ENCODE measurements at places on chromosomes 6 and 20. TPM values are rescaled to one million over a fixed set of nuclear protein-coding genes. Genes with fewer than 3 reads are reported as not detected.
A peak's percentile ranks its signal among the peaks of the same experiment; 100 is the strongest.

DNA sequence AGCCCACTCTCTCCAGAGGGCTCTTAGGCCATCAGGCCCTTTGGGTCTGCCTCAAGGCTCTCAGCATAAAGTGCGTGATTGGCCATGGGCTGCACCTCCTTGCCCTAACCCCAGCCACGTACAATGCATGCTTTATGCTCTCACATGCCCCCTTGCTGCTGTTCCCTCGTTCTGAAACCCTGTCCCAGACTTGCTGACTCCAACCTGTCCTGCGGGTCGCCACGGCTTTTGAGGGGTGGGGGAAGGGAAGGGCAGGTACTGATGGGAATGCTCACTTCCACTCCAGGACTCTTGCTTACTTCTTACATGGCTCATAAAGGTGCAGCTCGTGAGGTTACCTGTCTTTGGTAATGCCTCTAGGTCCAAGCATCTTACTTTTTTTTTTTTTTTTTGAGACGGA, 6.0 kb downstream of the ARMC12 start:
- DNase-seq = no peak

GRCh38 chr6:155980014-155980767, 524.6 kb upstream of the NOX3 start:
- DNase-seq = no peak

- DNase-seq = peak; percentile 49
Measured at GRCh38 chr6:131368198-131368911, 204.7 kb upstream of the ARG1 start.

DNA sequence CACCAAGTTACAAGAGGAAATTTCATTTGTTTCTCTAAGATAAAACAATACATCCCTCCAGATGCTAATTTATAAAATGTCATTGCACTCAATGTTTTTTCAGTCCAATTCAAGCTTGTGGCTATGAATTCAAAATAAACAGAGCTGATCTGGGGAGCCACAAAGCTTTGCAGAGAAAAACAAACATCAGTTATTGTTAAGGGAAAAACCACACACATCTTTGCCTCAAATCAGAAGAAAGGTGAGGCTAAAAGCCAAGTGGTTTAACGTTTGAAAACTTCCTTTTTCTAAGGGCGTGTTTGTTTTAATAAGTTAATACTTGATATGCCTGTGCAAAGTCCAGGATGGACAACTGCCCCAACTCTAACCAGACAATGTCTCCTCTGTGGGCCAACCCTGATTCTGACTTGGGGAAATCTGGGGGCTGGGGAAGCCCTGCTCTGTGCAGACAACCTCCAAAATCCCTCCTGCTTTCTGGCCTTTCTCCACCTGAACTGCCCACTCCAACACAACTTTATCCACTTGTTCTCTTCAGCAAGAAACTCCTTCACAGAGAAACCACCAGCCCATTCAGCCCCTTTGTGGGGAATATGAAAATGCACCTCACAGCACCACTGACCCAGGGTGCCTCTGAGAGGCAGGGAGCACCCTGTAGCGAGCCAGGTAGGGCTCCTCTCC, 44.6 kb upstream of the NT5E start:
- peak; percentile 86 for DNase-seq

DNA sequence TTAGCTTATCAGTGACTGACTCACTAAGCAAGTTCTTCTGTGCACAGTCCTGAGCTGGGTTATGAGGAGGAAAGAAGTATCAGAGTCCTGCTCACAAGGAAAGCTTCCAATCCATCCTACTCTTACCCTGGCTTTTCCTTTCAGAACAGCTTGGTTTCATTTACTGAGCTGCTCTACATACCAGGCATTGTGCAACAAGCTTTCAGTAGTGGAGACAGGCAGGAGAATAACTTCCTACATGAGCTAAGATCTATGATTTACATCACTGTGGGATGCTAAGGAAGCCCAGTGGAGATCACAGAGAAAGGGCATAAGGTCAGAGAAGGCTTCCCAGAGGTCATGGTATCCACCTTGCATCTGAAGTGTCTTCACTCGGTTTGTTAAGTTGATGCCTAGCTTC, 144.5 kb downstream of the MAP3K7 start:
- DNase-seq = no peak

JPH2 gene
- total RNA-seq = 16.4 TPM

CASS4 gene
- total RNA-seq = 0.15 TPM

- peak; percentile 85 for DNase-seq
Measured at GRCh38 chr20:3786665-3787323, at the start of gene CENPB. Gene CENPB (minus strand): TSS chr20:3786740. CDS start chr20:3786483, 257 bp downstream.

FLRT3 gene
- total RNA-seq = 0.27 TPM

DNA sequence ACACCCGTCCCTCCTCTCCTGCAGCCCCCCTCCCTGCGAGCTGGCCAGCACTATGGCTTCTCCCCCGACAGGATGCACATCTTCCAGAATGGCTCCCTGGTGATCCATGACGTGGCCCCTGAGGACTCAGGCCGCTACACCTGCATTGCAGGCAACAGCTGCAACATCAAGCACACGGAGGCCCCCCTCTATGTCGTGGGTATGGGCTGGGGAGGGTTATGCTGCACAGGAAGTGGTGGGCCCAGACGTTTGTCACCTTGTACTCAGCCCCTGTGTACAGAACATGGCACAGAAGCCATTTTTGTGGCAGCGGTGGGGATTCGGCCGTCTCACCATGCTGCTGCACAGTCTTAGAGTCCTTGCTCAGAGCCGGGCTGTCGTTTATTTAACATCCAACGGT, 29.0 kb upstream of the SRF start:
- DNase-seq = no peak

- peak; percentile 78 for DNase-seq
Measured at GRCh38 chr20:50475681-50476292, 34.4 kb upstream of the PTPN1 start.

DNA sequence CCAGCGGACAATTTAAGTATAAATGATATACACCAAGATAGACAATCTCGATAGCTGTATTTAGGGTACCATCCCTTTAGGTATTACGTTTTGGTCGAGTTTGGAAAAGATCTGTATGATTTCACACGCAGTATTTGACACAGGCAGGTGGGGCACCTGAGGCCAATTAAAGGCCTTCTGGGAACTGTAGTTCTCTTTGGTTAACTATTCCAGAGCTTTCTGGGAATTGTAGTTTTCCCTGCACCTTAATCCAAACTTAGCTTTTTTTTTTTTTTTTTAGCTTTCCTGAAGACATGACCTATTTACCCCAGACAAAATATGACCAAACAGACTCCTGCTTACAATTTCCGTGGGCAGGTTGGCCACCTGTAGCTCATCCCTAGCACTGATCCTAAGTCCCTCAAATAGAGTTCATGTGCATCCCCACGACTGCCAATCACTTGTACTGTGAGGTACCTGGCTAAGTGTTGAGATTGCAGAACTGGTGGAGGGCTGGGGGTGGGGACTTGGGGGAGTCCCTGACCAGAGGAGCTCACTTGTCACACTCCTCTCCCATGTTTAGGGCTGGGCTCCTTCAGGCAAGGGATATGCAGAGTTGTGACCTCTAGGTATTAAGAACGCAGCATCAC, 999 bp upstream of the EHMT2 start:
- DNase-seq = peak; percentile 78

METTL24 gene
- not detected for total RNA-seq

- DNase-seq = peak; percentile 86
Measured at GRCh38 chr20:10798811-10799210, 125.0 kb upstream of the JAG1 start.

DNA sequence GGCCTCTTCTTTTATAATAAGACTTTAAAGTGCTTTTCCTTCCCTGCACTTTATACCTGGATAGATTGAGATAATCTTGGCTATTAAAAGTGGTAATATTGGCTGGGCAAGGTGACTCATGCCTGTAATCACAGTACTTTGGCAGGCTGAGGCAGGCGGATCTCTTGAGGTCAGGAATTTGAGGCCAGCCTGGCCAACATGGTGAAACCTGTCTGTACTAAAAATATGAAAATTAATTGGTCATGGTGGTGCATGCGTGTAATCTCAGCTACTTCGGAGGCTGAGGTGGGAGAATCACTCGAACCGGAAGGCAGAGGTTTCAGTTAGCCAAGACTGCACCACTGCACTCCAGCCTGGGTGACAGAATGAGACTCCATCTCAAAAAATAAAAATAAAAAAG, 197.1 kb upstream of the RGS17 start:
- peak; percentile 20 for DNase-seq

CAPN11 gene
- not detected for total RNA-seq

DNA sequence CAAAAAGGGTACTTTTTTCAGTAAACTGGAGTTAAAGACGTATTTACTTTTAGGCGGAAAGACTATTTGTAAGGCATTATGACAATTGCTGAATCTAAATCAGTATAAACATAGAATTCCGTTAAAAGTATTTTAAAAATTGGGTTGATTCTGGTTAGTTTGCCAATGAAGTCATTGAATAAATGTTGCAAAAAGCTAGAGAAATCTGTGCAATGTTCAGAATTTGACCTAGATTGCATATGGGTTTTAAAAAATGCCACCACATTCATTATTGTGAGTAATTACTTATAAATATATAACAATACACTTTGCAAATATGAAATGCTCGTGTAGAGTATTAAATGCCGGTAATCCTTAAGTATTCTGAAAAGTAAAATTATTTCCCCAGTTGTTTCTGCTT, 116.5 kb upstream of the EEF1E1 start:
- no peak for DNase-seq

CFAP206 gene
- total RNA-seq = 2.4 TPM

DNA sequence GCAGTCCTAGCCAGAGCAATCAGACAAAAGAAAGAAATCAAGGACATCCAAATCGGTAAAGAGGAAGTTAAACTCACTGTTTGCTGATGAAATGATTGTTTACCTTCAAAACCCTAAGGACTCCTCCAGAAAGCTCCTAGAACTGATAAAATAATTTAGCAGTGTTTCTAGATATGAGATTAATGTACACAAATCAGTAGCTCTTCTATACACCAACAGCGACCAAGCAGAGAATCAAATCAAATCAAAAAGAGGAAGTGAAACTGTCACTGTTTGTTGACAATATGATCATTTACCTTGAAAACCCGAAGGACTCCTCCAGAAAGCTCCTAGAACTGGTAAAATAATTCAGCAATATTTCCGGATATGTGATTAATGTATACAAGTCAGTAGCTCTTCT, 21.7 kb downstream of the SERPINB9 start:
- DNase-seq = no peak

DNA sequence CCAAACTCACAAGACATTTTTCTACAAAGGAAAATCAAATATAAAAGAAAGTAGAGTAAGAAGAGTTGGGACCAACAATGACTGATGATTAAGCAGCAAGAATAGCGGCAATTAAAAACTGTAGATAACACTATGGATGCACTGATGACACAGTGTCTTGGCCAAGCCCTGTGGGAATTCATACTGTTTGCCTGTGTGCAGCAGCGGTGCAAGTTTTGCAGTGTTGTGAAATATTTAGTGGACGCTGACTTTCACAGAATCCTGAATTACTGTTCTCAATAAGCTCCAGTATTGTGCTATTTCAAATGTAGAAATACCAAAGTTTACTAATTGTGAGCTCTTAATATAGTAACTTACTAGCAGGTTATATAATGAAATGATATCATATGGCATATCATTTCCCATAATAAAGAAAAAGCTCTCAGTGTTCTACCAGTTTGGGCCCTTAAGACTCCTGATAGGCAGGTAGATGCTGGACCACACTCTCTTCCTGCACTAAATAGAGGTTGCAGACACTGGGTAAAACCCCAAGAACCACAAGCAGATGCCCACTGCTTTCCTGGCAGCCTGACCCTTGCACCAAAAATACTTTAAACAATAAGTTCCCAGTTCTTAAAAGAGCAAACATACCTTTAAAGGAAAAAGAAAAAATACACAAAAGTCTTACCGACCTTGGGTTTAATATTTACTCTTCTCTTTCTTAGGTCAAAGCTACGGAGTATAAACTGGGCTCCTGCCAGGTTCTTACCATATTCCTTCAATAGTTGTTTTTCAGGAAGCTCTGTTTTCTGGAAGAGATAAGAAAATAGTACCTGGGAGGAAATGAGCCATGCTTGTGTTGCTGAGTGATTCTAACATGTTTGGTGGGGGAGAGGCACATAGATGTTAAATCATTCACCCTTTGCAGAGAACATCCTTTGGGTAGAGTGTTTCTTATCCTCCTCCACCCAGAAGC, 41.6 kb downstream of the ANKEF1 start:
- DNase-seq = peak; percentile 70

- DNase-seq = no peak
Measured at GRCh38 chr20:44208165-44208564, 2.4 kb downstream of the OSER1 start.

FABP7 gene
- not detected for total RNA-seq

GRCh38 chr6:28985462-28986164, 19.5 kb downstream of the ZNF311 start:
- peak; percentile 99 for DNase-seq

DNA sequence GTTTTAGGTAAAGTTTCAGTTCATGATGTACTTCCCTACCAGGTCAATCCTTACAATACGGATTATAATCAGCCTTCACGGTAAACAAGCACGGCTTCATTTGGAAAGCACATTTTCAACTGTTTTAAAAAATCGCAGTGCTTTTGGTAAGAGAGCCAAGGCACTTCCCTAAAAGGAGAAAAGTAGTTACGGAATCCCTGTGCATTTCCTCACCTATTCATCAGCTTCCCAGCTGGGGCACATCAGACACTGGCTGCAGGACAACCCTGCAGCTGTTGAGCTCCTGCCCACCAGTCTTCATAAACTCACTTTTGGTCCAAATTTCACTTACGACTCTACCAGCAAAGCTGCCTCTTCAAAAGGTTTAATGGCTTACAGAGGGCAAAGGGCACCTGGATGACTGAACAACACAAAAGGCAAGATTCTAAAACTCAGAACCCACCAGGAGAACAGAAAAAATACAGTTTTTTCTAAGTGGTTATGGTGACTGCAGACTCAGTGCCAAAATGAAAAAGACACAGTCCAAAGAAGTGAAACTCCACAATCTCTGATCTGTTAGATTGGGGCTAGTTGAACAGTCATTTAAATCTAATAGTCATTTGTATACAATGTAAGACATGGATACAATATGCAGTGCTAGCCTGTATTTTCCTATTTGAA, 7.5 kb downstream of the SNX5 start:
- DNase-seq = no peak

MPC1 gene
- 46.1 TPM for total RNA-seq

DNA sequence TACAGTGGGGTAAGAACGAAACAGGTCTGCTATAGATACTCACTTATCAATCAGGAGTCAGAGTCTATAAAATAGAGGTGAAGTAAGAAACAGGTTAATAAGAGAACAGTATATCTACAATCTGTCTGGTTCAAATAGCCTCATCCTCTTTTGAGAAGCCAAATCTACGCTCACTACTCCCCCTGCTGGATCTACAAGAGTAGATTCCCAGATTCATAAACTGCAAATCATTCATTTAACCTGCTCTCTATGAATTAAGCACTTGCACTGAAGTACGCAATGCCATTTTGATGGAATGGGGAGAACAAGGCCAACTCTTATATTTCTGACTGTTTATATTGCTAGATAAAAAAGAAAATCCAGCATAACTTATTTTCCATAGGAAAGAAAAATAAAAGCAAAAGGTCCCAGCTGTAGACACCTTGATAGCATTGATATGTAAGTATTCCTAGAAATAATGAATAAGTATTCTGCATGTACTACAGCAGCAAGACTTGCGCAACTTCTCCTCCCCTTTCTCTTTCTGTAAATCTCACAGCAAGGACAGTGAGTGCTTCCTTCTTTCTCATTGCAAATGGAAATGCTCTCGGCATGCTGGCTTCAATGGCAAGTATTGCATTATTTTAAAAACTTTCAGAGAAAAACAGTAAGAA, 92.3 kb downstream of the RFX6 start:
- DNase-seq = peak; percentile 40

GRCh38 chr6:71367756-71368155, 79.1 kb downstream of the OGFRL1 start:
- no peak for DNase-seq
